SHP77 treated with DMSO at 0.1 percent for 48 hours (cell line): ENCODE measurements at places on chromosomes 7 and 10.

- DNase-seq, result no peak
Measured at GRCh38 chr7:538764-539685, 19.4 kb upstream of the PDGFA start.

- no peak for DNase-seq
Measured at GRCh38 chr7:155167706-155168365, 97.7 kb downstream of the HTR5A start.

DNA sequence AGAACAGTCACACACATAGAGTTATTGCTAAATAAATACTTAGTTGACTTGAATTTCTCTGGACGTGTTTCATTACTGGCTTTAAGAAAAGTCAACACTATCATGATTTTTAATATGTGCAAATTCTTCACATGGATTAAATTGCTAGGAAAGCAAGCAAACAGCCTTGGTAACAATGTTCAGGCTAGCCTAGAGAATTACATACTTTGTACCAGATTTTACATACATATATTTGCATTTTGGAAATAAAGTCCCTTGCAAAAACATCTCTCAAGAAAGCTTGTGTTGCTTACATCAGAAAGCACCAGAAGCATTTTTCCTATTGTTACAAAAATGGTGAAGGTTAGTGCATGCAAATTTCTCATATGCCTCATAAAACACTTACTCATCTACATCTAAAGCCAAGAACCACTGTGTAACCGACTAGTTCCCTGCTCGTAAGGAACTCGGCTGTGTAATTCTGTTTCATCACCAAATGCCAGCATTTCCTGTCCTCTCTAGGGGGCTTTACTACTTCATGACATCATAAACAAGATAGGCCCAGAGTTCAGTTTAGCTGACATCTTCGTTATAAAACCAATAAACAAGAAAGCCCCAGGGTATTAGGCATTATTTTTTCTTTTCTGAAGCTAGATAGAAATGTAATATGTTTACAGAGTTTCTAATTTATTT is 87.8 kb downstream of the CFAP58 start:
- no peak for DNase-seq

- no peak for DNase-seq
Measured at GRCh38 chr10:97506199-97506991, 7.7 kb downstream of the UBTD1 start.

DNA sequence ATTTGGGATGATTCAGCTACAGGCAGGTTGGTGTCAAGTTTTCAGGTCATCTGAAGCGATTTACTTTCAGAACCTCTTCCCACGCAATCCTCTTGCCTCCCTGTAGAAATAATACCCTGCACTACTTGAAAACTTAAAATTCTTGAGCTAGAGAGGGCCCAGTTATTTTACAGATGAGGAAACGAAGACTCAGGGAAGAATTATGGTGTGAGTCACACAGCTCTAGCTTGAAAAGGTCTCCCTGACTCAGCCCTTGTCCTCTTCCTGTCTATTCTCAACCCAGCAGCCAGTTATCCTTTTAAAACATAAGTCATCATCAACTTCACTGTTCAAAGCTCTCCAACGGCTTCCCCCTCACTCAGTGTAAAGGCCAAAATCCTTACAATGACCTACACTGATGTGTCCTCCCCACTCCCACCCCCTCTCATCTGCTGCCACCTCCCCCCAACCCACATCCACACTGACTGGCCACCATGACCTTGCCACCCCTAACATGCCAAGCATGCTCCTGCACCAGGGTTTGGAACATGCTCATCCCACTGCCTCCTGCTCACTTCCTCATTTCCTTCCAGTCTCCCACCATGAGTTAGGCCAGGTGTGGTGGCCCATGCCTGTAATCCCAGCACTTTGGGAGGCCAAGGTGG is 3.4 kb downstream of the DNMBP start:
- no peak for DNase-seq
